ENCODE measurements at places on chromosomes 11 and 22.

DNA sequence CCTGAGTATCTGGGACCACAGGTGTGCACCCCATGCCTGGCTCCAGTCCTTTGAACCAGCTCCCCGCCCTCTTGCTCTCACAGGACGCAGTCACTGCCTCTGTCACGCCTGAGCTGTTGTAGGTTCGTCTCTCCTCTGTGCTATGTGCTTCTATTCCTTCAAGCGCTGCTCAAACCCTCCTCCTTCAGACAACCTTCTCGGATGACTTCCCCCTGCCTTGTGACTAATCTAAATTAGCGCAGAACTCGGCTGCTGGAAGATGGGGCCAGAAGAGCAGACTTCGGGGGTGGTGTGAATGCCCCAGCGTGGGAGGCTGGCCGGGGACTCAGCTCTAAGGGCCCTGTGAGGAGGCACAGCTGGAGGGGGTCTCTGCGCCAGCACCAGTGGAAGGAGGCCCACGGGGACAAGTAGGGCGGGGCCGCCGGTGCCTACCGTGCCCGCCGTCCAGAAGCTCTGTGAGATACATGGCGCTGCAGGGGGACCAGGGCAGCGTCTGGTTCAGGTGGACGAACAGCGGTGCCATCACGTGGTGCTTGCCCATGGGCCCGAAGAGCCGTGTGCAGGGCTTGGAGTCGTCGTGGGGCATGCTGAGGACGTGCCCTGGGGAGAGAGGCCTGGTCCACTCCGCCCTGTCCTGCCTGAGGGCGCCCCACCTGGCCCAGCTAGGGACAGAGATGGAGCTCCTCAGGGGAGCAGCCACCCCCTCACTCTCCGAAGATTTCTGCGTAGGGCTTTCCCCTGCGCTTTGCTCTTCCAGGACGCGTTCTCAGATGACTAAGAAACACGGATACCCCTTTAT, 12.5 kb downstream of the ADAMTS8 start:
- no peak for DNase-seq

- DNase-seq, result no peak
These were observed 928.9 kb downstream of the TBC1D22A start for GRCh38 chr22:47691152-47691895.

DNA sequence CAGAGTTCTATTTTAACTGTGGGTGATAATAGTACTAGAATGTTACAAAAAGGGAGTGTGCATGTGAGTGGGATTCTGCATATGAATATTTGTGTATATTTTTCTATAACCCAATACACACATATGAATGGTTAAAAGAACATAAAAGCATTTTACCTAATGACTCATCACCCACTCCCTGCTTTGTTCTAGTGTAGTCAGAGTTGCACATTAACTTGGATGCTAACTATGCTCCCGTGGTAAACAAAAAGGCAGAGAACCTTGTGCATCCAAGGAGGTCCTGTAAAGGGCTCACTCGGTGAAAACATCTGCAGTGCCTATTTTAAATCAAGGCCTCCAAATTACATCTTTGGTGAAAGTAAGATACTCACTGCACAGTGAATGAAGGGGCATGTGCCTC, 1289.4 kb downstream of the LRRC4C start:
- DNase-seq, result no peak

- no peak for DNase-seq
These were observed 36.0 kb downstream of the GLB1L2 start for GRCh38 chr11:134367781-134368180.

GRCh38 chr22:37896181-37896592, 9.9 kb upstream of the MICALL1 start:
- DNase-seq, result peak; percentile 38

DNA sequence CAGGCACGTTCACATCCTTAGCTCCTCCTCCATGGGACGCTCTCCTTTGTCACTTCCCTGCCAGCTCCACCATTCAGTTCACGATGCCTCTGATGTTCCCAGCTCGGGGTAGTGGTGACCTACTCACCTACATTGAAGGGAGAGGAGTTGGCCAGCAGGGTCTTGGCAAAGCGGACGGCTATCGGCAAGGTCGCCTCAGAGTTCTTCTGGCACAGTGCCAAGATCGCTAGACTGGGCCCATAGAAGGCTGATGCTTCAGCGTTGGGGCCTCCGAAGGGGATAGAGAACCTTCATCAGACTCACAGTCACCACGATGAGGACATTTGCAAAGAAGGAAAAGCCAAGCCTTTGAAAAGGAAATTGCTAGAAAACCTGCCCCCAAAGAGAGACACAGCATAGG, 3.0 kb downstream of the CBLIF start:
- DNase-seq, result no peak

- peak; percentile 42 for DNase-seq
These were observed 904 bp downstream of the SLC35F2 start for GRCh38 chr11:107857550-107858216.

Measured in hematopoietic multipotent progenitor cell treated with erythropoietin and hydrocortisone succinate and interleukin-3 and kit ligand, for 6 days (in vitro differentiated cells).